Urinary bladder (tissue), 4 donors: ENCODE measurements at places on chromosomes 6 and 20.

DNA sequence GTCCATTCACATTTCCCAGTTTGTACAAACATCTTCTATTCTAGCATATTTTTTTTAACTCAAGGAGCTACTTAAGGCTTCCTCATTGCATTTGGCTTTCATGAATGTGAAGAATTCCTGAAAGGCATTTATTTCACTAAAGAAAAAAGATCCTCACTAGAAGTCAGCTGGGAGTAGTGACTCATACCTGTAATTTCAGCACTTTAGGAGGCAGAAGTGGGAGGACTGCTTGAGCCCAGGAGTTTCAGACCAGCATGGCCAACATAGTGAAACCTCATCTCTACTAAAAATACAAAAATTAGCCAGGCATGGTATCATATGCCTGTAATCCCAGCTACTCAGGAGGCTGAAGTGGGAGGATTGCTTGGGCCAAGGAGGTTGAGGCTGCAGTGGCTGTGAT, 30.9 kb upstream of the XRN2 start:
- DNase-seq, result no peak

GRCh38 chr6:33689879-33690278, 21.6 kb downstream of the UQCC2 start:
- DNase-seq, result no peak

DNA sequence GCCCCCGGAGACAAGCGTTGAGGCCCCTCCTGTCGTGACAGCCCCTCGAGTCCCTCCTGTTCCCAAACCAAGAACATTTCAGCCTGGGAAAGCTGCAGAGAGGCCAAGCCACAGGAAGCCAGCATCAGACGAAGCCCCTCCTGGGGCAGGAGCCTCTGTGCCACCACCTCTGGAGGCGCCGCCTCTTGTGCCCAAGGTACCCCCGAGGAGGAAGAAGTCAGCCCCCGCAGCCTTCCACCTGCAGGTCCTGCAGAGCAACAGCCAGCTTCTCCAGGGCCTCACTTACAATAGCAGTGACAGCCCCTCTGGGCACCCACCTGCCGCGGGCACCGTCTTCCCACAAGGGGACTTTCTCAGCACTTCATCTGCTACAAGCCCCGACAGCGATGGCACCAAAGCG, 72.4 kb downstream of the SERAC1 start:
- DNase-seq, result no peak

GRCh38 chr20:38866265-38867061, 59.8 kb upstream of the FAM83D start:
- no peak for DNase-seq

- peak; percentile 59 for DNase-seq
These were observed 56.8 kb downstream of the KCNS1 start for GRCh38 chr20:45044084-45044573.

- DNase-seq, result no peak
These were observed 13.1 kb downstream of the NEDD9 start for GRCh38 chr6:11219400-11219834.

DNA sequence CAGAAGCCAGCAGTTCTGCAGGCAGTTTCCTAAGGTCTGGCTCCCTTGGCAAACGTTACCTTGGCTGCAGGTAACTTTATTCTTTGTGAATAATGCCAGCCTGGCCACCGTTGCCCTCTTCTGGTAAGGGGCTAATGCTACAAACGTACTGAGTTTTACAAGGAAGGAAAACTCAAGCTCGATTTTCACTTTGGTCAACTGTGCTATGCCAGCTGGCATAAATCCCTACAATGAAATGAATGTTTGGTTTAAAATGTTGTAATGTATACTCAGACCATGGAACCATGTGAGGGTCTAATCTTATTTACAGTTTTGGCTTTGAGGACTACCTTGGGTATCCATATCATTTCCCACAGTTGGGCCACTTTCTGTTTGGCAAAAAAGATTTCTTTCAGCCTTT, 101.4 kb downstream of the SLX4IP start:
- no peak for DNase-seq
